H9 (cell line): ENCODE measurements at places on chromosomes 2 and 18. TPM values are rescaled to one million over a fixed set of nuclear protein-coding genes. Genes with fewer than 3 reads are reported as not detected.

- DNase-seq: peak; percentile 85
Measured at GRCh38 chr18:34659579-34660517, 50.2 kb upstream of the DTNA start.

DNA sequence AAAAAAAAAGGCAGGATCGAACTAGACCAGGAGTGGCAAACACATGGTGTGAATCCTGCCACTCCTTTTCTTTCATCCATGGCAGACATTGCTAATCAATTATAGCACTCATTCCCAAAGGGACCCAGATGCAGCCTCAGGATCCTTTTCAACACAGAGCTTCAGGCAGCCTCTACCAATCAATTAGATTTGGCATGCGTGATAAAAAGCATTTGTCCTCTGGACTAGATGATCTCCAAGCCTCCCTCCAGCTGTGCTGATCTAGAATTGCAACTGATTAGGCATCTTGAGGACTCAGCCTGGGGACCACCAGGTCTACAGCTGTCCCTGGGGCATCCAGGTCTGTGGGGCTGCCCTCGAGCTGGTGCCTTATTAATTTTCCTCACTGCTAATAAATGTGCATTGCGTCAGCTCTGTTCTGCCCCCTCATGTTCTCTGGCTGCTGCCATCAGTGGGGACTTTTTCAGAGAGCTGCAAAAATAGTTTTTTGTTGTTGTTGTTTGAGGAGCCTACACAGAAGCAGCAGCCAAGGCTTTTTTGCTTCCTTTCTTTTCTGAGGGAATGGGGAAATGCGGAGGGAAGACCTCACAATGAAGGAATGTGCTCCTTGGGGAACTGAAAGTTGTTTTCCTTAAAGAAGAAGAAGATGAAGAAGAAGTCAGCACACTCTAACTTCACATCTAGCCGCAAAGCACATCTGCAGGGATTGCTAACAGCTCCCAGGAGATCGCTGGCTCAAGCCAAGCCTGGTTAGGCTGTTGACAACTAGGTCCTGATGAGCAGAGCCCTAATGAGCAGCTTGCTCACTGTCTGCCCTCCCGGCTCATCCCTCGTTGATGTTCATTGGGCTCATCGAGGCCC, 8.8 kb upstream of the ATOH8 start:
- no peak for DNase-seq

- DNase-seq: no peak
Measured at GRCh38 chr2:42519624-42520023, 25.8 kb upstream of the KCNG3 start.

- no peak for DNase-seq
Measured at GRCh38 chr2:106137731-106138521, 56.2 kb downstream of the UXS1 start.

DNA sequence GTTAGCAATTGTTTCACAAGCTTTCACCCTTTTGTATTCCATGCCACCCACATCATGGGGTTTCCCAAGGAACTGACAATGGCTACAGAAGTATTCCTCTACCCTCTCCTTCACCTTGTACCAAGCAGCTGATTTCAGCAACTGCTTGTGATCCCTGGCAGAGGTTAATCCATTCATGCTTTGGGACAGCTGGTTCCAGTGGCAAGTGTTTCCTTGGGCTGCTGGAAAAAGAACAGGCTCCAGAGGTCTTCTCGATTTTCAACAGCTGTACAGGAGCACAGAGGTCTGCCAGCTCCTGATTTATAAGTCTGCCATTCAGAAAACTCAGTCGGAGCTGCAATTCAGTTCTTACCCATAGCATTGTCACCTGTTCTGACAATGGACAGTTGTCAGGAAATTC, 239.2 kb upstream of the CWC22 start:
- no peak for DNase-seq

IL1RL1 gene
- total RNA-seq: not detected in 2 replicates

DNA sequence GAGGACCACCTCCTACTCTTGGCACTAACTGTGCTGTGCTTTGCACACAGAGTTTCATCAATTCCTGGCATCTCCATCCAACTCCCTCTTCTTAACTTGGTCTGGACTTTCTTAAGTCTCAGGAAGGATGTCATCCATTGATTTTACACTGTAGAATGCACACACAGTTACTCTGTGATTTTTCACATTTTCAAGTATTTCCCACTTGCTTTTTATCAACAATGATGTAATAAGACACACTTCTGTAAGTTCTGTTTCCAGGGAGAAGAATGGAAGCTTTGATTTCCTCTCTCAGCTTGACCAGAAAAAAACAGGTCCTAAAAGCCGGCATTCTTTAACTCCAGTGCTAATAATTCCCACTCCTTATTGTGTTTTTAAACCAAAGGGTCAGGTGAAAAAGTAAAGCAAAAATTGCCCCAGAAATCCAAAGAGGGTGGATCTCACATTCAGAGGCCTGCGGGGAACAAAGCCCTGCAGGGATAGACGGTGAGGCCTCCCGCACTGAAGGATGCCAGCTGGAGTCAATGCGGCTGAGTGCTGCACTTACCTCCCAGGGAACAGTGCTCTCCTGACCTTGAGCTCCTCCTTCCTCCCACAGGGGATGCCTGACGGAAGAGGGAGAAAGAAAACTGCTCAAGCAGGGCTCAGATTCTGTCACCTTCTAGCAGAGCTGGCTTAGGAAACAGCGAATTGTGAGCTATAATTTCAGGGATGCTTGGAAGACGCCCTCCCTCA, 83.1 kb downstream of the PDCL3 start:
- DNase-seq: no peak

SERPINB10 gene
- total RNA-seq: not detected in 2 replicates

IL1R2 gene
- not detected in 2 replicates for total RNA-seq

RASGRP3 gene
- not detected in 2 replicates for total RNA-seq

MEP1B gene
- not detected in 2 replicates for total RNA-seq

GRCh38 chr18:24878289-24878688, 417.9 kb downstream of the HRH4 start:
- no peak for DNase-seq

DNA sequence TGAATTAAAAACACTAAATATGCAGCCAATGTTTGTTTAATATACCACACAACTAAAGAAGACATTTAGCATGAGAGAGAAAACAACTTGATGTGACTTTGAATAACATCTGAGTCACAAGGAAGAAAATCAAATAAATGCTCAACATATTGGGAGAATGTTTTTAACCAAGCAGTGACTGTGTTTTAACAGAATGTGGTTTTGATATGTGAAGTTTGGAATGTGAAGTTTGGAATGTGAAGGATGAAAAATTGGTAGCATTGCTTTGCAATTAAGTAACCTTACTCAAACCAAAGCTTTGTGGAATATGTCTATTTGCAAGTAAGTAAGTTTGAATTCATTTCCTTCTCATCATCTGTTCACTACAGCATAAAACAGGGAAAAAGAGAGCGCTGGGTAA, 128.2 kb upstream of the DNAJC10 start:
- DNase-seq: no peak

GRCh38 chr2:240447934-240448333, 12.5 kb downstream of the GPC1 start:
- DNase-seq: no peak

CHST10 gene
- total RNA-seq: 29.7 and 29.8 TPM in 2 replicates

DNA sequence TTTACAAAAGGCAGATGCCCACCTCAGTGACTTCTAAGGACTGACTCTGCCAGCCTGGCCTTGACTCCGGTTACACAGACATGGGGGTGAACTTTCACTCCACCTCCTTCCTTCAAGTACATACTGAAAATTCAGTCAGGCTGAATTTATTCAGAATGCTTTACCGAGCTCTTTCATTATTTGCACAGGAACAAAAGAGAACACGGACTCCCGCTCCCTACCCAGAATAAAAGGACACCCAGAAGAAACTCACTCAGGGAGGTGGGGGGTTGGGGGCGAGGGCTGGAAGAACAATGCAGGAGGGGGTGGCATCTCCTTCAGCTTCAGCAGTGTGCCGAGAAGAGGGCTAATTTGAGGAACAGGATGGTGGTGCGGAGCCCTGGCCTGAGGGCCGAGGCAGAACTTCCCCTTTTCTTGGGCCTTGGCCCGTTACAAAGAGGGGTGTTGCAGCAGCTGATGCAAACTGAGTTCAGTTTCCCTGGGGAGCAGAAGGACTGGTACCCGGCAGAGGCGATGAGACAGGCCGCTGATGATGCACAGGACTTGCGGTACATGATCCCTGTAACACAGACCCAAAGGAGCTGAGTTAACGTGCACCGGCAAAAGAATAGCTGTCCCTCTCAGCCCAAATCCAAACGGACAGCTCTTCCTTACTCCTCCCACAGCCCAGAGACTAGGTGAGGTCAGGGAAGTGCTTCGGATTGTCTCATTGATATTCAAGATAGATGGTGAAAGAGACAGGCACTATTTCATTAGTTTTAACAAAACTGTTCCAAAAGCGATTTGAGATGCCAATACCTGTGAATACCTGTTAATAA, 24.1 kb downstream of the LYPD1 start:
- DNase-seq: no peak

GRCh38 chr2:11344956-11345677, 681 bp upstream of the ROCK2 start:
- DNase-seq: no peak

SS18 gene
- 86.4 and 87.9 TPM in 2 replicates for total RNA-seq

CDKL4 gene
- total RNA-seq: not detected in 2 replicates

DNA sequence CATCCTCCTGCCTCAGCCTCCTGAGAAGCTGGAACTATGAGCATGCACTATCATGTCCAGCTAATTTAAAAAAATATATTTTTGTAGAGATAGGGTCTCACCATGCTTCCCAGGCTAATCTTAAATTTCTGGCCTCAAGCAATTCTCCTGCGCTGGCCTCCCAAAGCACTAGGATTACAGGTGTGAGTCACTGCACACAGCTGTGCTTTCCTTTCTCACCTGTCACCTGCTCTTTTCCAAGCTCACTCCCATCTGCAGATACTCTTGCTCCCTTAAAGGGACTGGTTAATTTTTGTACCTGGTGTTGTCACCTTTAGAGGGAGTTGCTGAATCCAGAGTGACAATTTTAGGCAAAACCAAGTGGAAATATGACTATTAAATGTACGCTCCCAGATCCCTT, 178.2 kb downstream of the LOXHD1 start:
- peak; percentile 8 for DNase-seq

- DNase-seq: no peak
Measured at GRCh38 chr2:74226648-74227213, 28.3 kb downstream of the MTHFD2 start.

HDHD2 gene
- 51.0 and 58.5 TPM in 2 replicates for total RNA-seq

- DNase-seq: no peak
Measured at GRCh38 chr18:49690312-49690711, 123.0 kb downstream of the ACAA2 start.

- no peak for DNase-seq
Measured at GRCh38 chr2:85761-86160, 39.5 kb upstream of the FAM110C start.

DNA sequence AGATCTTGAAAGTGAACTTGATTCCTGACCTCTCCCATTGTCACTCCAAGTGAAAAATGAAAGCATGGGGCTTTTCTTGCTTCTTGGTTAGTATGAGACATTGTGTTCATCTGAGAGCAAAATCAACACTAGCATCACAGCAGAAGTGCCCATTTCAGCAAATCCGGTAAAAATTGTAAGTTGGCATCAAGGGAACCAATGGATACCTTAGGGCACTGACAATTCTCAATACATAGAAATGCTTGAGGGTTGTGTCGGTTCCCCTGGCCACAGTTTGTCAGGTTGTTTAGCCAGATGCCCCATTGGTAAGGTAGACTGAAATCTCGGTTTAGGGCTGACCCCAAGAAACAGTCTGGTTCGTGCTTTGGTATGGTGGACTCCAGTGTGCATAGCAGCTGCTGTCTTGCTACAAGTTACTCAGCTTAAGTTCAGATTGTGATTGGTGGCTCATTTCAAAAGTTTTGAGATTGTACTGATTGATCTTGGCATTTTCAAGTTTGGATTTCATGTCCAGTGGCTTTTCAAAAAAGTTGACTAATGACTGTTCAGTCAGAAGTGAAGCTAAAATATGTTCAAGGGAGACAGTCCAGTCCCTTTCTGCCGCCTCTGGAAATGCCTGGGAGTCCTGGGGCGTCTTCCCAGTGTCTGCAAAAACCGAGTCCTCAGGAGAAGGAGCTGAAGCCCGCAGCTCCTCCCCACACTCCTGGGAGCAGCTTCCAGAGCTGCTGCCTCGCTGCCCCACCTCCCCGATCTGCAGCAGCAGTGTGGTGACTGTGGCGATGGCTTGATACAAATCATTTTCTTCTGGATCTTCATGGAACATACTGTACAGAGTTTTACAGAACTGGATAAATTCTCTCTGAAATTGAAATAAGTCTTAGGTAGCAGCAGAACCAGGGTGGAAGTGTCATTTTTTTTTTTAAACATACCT, 5.6 kb downstream of the RPL31 start:
- no peak for DNase-seq

DNA sequence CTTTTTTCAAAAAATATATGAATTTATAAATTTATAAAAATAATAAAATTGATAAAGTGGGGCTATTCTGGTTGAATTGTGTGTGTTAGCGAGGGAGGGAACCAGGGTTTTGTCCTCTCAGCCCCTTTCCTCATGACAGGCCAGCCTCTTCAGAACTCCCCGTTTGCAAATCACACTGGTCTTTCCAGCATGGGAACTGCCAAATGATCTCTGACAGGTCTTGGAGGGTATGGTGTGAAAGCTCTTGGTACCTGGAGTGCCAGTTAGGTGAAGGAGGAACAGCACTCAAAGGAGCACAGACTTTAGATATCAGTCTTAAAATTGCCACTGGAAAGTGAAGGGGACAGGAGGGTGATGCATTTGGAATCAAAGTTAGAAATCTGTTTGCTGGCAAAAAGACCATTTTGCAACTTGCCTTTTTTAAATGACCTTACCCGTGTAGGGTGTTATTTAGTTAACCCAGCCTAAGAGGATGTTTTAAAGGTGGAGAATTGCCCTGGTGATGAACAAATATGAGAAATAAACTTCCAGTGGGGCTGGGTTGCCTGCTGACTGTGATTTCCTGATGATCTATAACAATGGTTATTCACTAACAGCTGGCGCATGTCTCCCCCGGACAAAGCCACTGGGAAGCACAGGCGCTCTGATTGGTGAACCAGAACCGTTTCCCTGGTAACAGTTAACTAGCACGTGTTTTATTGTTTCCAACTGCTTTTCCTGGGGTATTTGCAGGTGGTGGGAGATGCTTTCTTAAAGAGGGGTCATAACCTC, 85.3 kb upstream of the EFEMP1 start:
- DNase-seq: peak; percentile 81

GRCh38 chr2:136378712-136379595, 261.0 kb upstream of the CXCR4 start:
- peak; percentile 57 for DNase-seq

ERMN gene
- 0.29 and 0.48 TPM in 2 replicates for total RNA-seq

SCN7A gene
- 0.07 and 0.11 TPM in 2 replicates for total RNA-seq

- DNase-seq: no peak
Measured at GRCh38 chr2:168913495-168913894, 12.4 kb downstream of the G6PC2 start.

DNA sequence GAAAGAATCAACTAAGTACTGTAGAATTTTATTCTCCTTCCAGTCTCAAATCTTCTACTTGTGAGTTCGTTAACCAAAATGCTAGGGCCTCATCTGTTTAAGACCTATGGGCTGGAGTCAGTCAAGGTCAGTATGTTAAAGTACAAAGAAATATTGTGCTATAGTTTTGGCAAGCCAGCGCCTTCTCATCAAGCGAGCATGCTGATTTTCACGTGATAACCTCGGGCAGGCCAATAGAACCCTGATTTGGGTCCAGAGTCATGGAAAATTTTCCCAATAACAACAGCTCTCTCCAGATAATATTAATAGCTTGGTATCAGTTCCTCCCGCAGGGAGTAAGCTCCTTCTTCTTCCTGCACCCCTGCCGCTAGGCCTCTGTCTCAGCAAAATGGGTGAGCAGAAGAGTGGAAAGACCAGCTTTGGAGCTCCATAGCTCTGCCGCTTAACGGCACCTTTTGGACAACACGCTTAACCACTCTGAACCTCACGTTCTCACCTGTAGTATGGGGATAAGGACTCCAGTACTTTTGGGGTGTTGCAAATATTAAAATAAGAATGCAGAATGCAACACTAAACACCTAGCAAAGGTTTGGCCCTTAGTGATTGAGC, 11.7 kb downstream of the CABLES1 start:
- no peak for DNase-seq

MRO gene
- 0.57 and 0.72 TPM in 2 replicates for total RNA-seq
